ENCODE measurements at places on chromosomes 2 and 18.

- DNase-seq = peak; percentile 47
Observed at GRCh38 chr2:117771969-117772630, 42.4 kb upstream of the DDX18 start.

DNA sequence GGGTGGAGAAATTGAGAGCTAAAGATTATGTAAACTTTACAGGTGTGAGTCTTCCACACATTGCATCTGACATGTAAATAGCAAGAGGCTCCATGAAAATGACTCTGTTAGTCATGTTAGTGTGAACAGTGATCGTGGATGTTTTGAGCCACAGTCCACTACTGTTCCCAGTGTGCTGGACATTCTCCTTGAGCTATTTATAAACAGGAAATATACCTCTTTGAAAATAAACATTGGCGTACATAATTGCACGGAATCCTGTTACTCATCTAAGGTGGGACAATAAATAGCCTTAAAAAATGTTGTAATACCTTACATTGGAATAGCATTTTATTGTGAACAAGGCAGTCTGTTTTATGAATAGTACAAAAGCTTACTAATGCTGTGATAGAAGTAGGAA lies 37.0 kb downstream of the LIMS1 start:
- DNase-seq = peak; percentile 45

GRCh38 chr2:133438848-133439564 lies 129.3 kb downstream of the NCKAP5 start:
- DNase-seq = no peak

- DNase-seq = no peak
Observed at GRCh38 chr2:219350710-219351221, 18.2 kb upstream of the RESP18 start.

GRCh38 chr18:1544016-1544415 lies 639.3 kb downstream of the ADCYAP1 start:
- DNase-seq = no peak

GRCh38 chr2:1656326-1656960 lies 87.9 kb downstream of the PXDN start:
- no peak for DNase-seq

DNA sequence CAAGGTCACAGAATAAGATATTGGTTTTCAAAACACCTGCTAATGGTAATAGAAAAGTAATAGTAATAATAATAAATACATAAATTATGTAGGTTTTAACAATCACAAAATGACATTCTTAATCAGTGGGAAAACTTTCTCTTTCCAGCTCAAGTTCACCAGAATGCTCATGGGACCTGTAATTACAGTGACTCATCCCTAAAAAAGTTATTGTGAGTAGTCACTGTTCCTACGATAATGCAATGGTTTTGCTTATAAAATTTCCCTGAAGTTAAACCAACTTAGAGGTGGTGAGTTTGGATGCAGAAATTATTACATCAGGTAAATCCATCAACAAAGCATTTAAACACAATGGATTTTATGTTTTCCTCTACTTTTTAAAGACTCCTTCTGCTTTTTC lies 502.3 kb downstream of the PID1 start:
- no peak for DNase-seq

DNA sequence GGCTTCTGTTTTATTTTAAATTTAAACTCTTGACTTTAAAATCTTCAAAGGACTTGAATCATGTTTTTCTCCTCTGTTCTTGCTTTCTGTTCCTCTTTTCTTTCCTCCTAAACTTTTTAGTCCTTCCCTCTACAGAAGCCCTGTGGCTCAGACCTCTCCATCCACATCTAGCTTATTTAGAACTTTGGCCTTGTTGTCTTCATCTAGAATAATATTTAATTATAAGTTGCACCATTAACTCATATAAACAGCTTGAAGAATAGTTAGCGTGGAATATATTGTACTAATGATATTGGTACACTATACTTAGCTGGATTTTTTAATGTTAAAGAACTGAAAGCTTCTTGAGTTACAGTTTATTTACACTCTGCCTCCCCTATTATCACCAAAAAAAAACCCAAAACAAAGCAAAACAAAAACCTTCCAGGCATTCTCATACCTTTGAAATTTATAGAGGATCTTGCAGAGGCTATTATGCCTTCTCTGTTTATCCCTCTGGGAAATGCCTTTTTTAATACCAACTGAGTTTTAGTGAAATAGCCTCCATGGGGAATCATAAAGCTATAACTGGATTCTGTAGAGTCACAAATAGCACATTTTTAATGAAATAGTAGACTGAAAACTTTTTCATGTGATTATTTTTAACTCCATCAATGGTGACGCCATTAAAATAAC lies 9.2 kb upstream of the CCDC141 start:
- no peak for DNase-seq

GRCh38 chr2:228377533-228377932 lies 196.0 kb upstream of the SPHKAP start:
- no peak for DNase-seq

DNA sequence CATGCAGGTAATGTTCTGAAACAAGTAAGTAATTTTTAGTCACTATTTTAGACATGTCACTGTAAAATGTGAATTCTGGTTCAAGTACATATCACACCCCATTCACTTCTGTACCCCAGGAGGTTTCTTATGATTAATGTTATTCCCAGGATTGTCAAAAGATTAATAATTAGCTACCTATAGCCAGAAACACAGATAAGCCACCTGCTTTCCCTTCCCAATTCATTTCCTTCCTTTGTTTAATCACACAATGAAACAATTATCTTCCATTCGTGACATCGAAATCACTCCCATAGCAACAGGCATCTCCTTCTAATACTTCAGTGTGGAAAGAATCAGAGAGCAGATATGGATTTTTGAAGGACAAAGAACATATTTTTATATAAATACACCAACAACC lies 1650.3 kb upstream of the CELF4 start:
- DNase-seq = no peak

DNA sequence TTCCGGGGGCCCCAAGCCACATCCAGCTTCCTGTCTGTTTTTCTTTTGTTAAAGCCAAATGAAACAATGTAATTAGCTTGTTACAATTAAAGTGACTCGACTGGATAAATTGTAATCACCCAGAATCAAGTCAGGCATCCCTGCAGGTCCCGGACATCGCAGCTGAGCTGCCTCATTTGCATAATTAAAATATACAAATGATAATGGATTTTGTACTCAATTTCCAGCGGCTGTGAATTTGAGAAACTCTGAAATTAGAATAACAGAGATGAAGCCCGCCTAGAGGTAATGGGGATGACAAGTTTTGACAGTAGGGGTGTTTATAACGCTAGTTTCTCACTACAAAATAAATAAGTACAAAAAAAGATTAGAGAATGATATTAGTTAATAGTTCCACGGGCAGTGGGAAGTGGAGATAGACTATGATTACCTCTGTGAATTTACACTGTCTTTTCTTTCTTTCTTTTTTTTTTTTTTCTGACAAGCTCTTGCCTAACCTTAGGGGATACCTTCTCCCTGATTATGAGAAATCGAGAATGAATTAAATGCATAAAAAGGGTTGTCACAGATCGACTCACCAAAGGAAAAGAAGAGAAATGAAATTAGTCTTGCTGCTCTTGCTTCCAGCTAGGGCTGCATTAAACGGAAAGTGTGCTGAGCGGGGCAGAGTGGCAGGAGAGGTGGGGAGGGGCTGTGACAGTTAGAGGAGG lies 82.6 kb upstream of the SKOR2 start:
- no peak for DNase-seq

DNA sequence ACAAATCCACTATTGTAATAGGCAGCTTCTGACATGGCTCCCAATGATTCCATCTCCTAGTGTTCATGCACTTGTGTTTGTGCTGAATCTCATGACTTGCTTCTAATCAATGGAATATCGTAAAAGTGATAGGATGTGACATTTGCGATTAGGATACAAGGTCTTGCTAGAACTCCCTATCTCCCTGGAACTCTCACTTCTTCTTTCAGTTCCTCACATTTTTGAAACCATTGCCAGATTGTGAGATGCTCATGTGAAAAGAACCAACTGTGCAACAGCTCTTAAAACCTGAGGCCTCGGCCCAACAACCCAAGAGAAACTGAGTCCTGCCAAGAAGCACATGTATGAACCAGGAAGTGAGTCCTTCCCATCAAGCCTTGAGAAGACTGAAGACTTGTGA lies 226.9 kb upstream of the DTNA start:
- DNase-seq = no peak

GRCh38 chr2:879540-879939 lies 71.1 kb upstream of the SNTG2 start:
- DNase-seq = no peak

DNA sequence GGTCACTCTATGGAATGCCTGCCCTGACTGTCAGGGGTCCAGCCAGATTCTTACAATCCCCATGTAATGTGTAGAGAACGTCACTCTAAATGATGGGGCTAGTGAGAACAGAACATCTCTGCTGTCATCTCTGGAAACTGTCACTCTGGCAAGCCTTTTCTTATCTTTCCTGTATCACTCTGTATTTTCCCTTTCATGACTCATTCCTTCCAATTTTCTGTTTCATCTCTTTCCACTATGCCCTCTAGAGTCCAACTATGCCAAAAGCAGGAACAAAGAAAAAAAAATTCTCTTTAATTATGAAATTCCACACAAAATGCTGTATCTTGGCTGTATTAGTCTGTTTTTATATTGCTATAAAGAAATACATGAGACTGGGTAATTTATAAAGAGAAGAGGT lies 608.8 kb downstream of the ADCYAP1 start:
- DNase-seq = peak; percentile 4

DNA sequence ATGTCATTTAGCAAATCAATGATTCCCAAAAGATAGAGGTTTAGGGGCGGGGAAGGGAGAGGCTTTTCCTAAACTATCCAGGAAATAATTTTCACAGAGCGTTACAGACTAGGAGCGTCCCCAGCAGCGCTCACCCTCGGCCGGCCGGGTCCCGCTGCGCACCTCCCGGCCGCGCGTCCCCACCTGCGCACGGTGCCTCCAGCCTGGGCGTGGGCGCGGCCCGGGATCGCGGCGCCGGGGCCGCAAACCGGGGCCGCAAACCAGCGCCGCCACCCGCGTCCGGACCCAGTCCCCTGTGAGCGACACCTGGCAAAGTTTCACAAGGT lies 684 bp upstream of the ZCCHC2 start:
- peak; percentile 11 for DNase-seq

DNA sequence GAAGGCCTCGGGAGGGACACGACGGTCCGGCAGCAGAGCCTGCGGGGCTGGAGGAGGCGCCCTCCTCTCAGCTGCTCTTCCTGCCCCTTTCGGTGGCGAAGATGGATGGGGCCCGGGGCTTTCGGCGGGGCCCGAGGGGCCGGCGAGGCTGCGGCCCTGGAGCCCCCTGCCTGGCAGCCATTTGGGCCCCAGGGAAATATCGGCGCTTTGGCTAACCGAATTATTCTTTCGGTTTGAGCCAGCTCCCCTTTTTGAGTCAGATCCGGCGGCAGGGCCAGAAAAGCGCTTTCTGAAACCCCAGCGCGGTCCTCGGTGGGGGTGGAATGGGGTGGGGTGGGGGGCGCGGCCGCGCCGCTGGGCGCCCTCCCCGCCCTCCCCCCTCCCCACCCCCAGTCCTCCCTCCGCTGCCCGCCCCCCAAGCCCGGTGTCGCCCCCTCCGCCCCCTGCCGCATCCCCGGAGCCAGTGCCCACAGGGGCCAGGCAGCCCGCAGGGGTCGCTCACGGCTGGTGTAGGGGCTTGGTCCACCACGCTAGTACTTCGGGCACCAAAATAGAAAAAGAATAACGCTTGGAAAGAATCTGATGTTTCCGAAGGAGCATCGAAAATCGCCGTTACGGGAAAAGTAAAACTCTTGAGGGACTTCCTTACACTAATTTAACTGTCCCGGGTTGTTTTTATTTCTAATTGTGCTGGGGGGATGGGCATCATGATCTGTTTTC lies 9.1 kb upstream of the ARID5A start:
- no peak for DNase-seq

GRCh38 chr2:153963256-153963655 lies 91.5 kb downstream of the GALNT13 start:
- no peak for DNase-seq

DNA sequence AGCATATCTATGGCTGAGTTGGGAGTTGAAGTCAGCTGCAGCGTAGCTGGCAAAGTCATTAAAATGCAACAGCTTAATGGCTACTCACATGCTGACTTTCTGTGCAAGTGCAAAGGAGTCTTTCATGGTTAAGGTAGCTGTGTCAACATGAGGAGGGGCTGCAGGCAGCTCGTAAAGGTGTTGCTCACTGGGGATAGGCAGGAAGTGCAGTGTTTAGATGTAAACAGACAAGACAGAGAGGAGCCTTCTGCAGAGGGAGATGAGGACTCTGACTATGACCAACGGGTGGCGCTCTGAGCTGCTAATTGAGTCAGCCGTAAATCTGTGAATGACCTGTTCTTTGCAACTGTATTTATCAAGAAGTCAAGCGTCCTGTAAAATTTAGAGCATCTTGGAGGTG lies 22.3 kb upstream of the CAVIN2 start:
- DNase-seq = no peak

DNA sequence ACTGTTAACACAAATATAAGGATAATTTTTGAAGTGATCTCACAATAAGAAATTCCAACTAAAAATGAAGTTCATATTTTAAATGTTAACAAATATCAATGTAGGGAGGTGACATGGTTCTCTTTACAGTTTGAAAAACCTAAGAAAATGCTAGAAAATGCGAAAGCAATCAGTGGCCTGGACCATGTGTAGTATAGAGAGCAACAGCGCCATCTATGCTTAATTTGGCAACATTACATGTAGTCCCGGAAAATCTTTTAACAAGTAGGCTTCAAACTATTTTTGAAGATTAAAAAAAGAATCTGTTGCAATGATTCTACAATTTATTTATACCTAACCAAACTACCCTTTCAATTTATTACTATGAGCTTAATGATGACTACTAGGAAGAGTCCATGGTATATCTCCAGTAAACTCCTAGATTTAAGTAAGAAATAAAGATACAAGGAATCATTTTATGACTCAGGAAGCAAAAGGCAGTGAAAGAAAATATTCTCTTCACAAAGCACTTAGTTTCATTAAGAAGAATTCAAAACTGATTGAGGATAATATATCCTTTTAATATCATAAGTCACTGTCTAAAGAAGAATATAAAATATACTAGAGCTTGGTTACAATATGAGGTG lies 33.3 kb downstream of the NDUFA10 start:
- DNase-seq = peak; percentile 36

DNA sequence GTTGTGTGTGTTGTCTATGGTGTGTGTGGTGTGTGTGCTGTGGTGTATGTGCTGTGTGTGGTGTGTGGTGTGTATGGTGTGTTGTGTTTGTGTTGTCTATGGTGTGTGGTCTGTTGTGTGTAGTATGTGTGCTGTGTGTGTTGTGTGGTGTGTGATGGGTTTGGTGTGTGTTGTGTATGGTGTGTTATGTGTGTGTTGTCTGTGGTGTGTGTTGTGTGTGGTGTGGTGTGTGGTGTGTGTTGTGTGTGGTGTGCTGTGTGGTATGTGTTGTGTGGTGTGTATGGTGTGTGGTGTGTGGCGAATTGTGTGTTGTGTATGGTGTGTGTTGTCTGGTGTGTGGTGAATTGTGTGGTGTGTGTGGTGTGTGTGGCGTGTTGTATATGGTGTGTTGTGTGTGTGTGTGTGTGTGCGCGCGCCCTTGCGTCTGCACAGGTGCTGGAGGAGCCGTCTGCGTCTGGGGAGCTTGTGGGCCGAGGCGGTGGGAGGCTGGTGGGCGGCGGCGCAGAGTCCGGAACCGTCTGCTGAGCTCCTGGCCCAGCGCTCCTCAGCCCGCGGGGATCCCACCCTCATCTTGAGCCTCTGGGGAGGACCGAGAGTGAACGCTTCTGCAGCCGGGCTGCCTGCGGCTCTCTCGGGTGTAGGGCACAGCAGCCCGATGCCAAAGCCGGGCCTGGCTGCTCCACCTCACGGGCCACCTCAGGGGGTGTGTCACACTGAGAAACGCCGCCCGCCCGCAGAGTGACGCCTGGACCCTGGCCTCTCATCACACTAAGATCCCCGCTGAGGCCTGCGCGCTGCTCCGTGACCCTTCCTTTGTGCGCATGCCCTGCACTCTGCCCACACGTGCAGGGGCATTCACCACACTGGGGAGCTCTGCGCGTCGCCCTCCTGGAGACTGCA lies 8.8 kb upstream of the ADI1 start:
- no peak for DNase-seq

Measured in SW480 (cell line).